ENCODE measurements at places on chromosomes 11 and 22.
A peak's percentile ranks its signal among the peaks of the same experiment; 100 is the strongest.

GRCh38 chr11:12179531-12179930 is 69.1 kb downstream of the MICAL2 start:
- peak overlapping the region; percentile 76 for H3K4me3 ChIP-seq
- H3K27ac ChIP-seq = peak overlapping the region; percentile 90
- H3K27me3 ChIP-seq = no peaks in the 10 kb centered on the region
- no peak for DNase-seq
- no peaks in the 10 kb centered on the region for H3K36me3 ChIP-seq

DNA sequence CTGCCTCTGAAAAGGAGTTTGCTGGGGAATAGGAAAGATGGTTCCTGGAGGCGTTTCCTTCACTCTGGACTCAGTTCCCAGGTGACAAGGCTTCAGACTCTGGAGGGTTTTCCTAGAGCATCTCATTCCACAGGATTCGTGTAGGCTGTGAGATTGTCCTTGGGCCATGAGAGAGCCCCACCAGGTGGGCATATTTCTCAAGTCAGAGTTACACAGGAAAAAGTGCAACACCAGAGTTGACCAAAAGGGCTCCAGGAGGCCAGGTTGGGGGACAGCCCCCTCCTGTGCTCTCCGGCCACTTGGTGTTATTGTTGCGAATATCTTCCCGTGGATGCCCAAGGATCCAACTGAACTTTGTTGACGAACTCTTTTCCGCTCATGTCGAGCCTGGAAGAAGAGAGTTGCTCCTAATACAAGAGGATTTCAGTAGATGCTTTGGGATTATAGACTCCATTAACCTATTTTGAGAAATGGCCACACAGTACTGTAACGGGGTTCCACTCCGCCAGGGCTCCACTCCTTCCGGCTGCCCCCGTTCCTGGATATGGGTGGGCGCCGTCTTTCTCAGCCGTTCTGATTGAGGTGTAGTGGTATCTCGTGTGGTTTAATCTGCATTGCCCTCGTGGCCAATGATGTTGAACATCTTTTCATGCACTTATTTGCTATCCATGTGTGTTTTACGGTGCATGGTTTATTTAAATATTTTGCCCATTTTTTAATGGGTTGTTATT is 580.3 kb downstream of the BRD1 start:
- peaks cover 14% of the 10 kb centered on the region for H3K27me3 ChIP-seq
- H3K4me1 ChIP-seq = no peaks in the 10 kb centered on the region
- H3K36me3 ChIP-seq = no peaks in the 10 kb centered on the region
- no peak overlapping the region for H3K4me3 ChIP-seq
- DNase-seq = no peak

- no peak for DNase-seq
- no peak overlapping the region for H3K27ac ChIP-seq
- no peak overlapping the region for H3K4me3 ChIP-seq
- H3K36me3 ChIP-seq = peaks cover 4% of the 10 kb centered on the region
Measured at GRCh38 chr22:22565981-22566380, 6.9 kb upstream of the PRAME start.

GRCh38 chr11:1410366-1411291 is 20.9 kb downstream of the BRSK2 start:
- no peak overlapping the region for H3K4me3 ChIP-seq
- H3K27ac ChIP-seq = no peak overlapping the region
- H3K36me3 ChIP-seq = no peaks in the 10 kb centered on the region
- DNase-seq = no peak
- no peaks in the 10 kb centered on the region for H3K4me1 ChIP-seq

- DNase-seq = no peak
- peaks cover 39% of the 10 kb centered on the region for H3K27me3 ChIP-seq
- no peaks in the 10 kb centered on the region for H3K36me3 ChIP-seq
Measured at GRCh38 chr11:57913715-57914704, 109.7 kb upstream of the OR9Q1 start.

- no peaks in the 10 kb centered on the region for H3K36me3 ChIP-seq
- no peak for DNase-seq
- H3K4me1 ChIP-seq = no peaks in the 10 kb centered on the region
- H3K27ac ChIP-seq = no peak overlapping the region
- no peak overlapping the region for H3K4me3 ChIP-seq
- no peaks in the 10 kb centered on the region for H3K27me3 ChIP-seq
Measured at GRCh38 chr11:1168721-1169161, 11.0 kb downstream of the MUC5AC start.

GRCh38 chr11:134554106-134554505 is 142.1 kb upstream of the B3GAT1 start:
- H3K27me3 ChIP-seq = peaks cover 38% of the 10 kb centered on the region
- H3K4me1 ChIP-seq = no peaks in the 10 kb centered on the region
- no peak overlapping the region for H3K4me3 ChIP-seq
- H3K27ac ChIP-seq = no peak overlapping the region

DNA sequence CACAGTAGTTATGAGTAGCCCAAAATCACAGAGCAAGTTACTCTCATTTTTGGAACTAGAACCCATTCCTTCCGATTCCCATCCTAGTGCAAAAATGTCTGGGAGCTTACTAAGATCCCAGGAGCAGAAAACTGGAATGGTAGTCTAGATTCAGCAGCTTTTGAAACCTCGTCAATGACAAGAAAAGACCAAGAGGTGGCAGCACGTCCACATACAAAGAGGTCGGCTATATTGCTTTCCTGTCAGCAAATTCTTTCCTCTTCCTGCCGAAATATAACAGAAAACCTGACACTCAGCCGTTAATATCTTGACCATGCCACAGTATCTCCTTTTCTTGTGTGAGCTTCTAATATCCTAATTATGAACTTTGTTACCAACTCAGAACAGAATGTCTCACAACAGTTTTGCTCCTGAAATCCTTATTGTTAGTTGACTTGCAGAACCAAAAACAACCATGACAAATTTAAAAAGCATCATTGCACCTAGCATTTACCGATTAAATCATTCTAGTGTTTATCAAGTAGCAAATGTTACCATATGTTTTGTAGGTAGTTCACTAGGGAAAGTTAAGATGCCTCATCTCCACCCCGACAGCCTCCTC is 92.8 kb upstream of the OR9G4 start:
- no peaks in the 10 kb centered on the region for H3K4me1 ChIP-seq
- H3K27ac ChIP-seq = no peak overlapping the region
- H3K27me3 ChIP-seq = peaks cover 9% of the 10 kb centered on the region
- no peaks in the 10 kb centered on the region for H3K36me3 ChIP-seq
- H3K4me3 ChIP-seq = no peak overlapping the region

GRCh38 chr11:93278976-93279375 is 51.6 kb upstream of the DEUP1 start:
- peaks cover 2% of the 10 kb centered on the region for H3K36me3 ChIP-seq
- DNase-seq = no peak
- H3K4me1 ChIP-seq = no peaks in the 10 kb centered on the region
- no peak overlapping the region for H3K27ac ChIP-seq

Measured in T-helper 17 cell (primary cell).